ENCODE measurements at places on chromosomes 7 and 10.

DNA sequence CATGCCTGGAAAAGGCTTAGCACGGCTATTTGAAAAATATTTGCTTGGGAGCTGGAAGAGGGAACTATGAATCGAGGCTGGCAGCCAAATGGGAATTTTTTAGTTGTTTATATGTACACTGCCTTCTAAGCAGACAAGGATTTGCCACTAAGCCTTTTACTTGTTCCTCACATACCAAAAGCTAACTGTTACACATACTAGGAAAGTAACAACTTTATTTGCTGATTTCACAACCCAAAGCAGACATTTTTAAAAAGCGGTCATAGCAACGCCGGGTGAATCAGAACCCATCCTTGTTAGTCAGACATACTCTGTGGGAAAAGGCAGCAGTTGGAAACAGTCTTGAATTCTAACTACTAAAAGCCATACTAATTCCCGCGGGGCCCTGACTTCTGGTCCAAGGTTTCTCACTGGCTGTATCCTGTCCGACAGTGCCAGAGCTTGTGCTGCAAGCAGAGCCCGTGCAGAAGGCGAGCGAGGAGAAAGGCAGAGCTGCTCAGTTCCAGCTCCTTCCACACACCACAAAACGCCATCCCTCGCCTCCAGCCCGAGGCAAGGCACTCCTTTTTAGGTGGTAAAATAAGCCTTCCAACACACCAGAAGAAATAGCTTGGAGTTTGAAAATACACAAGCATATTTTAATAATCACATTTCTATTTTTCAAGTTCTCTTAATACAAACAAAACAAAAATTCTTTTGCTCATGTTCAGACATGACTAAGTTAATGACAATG lies 89.2 kb downstream of the RNF216 start:
- DNase-seq, result peak; percentile 97

DNA sequence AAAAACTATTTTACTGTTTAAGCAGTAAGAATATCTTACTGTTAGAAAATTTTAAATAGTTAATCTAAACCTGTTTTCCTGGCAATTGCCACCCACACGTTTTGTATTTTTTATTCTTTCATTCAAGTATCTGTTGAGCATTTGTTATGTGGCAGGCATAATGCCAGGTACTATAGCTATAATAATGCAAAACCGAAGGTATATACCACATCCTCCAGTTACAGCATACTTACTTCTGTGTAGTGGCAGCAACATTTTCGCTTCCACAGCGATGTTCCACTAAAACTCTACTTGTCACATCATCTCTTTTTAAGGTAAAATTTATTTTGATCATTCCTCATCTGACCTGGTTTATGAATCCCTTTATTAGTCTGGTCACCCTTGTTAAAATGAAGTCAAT lies 30.0 kb downstream of the WASL start:
- DNase-seq, result no peak

- DNase-seq, result no peak
Observed at GRCh38 chr7:134034652-134035051, 92.5 kb upstream of the LRGUK start.

DNA sequence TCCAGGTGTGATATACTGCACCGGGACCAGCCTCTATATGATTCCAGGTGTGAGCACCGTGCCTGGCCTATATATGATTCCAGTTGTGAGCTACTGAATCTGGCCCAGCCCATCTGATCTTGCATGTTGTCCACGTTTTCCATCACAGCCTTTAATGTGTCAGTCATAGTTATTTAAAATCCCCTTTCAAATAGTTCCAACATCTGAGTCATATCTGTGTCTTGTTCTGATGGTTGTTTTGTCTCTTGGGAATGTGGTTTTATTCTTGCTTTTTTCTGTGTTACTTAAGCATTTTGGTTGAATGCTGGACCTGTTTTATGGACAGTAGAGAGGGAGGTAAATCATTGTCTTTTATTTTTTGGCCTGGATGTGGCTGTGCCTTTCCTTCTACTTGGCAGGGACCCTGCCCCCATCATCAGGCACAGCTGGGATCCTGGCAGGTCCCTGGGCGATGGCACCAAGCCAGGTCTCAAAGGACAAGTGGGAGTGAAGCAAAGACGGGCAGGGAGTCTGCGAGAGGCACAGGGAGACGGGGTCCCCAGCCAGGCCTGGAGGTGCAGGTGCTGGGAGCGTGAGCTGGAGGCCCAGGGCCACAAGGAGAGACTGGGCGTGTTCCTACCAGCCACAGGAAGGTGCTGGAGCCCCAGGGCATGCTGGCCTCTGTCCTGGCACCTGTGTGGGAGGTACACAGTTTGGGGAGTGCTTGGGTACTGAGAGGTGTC lies 94.7 kb downstream of the DYNC2I1 start:
- DNase-seq, result no peak

DNA sequence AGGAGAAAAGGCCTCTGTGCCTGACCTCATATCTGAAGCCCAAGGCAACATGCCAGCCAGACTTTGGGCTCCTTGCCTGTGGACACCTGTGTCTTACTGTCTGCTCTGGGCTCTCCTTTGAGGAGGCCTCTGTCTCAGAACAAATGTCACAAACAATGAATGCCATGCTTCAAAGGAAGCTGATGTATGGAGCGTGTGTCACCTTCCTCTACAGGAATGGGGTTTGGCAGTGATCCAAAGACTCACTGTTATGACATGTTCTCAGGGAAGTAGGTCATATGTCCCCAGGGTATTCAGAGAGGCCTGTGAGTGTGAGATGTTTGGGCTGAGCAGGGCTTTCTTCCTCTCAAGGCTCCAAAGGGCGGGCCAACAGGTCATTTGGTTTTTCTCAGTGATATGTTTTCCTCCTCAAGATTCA lies 38.4 kb downstream of the PTPRE start:
- DNase-seq, result peak; percentile 91

GRCh38 chr7:153065051-153065450 lies 305.5 kb downstream of the ACTR3B start:
- no peak for DNase-seq

GRCh38 chr10:128110339-128110738 lies 15.9 kb downstream of the MKI67 start:
- DNase-seq, result no peak

DNA sequence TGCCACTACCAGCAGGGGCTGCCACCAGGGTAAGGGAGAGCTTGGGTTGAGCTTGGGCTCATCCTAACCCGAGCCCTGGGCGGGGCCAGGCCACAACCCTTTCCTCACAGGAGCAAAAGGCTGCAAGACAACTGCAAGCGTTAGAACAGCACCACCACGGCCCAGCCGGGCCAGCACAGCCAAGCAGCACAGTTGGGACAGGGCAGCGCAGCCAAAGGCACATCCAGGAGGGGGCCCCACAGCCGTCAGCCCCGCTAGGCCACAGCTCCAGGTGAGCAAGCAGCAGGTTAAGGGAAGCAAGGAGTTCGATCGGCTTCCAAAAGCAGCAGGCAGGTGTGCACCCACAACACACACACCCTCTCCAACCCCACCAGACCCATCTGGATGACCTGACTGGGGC lies 7.0 kb upstream of the NDST2 start:
- no peak for DNase-seq

- DNase-seq, result no peak
Observed at GRCh38 chr7:47882635-47883034, 65.6 kb downstream of the PKD1L1 start.

GRCh38 chr7:34240417-34240816 lies 335.1 kb downstream of the BMPER start:
- no peak for DNase-seq

DNA sequence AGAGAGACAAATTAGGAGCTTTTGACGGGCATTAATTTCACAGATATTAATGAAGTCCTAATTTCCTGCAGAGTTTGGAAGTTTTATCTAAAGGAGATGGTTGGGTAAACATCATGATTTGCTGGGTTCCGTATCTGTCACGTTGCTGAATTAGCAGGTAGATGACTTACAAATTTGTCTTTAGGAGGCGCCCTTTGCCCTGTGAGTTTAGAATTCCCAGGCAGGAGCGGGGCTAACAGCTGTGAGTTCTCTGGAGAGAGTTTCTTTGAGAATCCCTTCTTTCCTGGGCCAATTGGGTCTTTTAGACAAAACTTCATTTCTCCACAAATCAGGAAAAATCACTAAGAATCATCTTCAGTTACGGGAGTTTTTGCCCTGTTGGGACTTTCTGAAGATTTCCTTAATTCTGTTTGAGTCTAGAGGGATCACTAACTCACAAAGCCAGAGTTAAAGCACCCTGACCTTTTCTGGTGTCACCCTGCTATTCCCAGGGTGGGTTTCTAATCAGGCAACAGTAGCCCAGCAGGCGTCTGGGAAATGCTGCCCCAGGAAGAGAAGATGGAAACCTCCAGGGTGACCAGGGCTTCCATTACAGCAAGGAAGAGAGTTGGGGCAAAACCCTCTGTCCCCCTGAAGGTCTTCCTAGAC lies 63.7 kb downstream of the PRKCQ start:
- no peak for DNase-seq

GRCh38 chr10:98380493-98381339 lies 34.3 kb downstream of the PYROXD2 start:
- DNase-seq, result no peak

GRCh38 chr10:17380016-17380415 lies 74.4 kb downstream of the ST8SIA6 start:
- DNase-seq, result no peak

DNA sequence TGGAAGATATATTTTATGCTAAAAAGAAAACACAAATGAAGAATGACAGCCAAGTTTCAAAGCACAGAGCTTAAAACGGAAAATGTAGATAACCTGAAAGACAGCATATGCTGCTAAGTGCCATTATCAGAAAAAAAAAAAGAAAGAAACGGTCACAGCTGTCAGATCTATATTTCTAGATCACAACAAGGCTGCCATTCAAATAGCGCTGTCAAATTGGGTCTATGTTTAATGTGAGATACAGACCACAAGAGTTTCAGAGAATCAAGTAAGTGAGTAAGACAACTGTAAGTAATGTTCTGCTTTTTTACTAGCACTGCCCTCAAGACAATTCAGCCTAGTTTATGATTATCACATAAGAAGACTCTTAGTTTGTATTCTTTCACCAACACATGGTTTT lies 66.1 kb upstream of the RNF148 start:
- no peak for DNase-seq

GRCh38 chr10:128098631-128099030 lies 27.6 kb downstream of the MKI67 start:
- no peak for DNase-seq

Measured in renal cortical epithelial cell (primary cell).